Endothelial cell (in vitro differentiated cells): ENCODE measurements at places on chromosomes 5 and 9.
A peak's percentile ranks its signal among the peaks of the same experiment; 100 is the strongest.

DNA sequence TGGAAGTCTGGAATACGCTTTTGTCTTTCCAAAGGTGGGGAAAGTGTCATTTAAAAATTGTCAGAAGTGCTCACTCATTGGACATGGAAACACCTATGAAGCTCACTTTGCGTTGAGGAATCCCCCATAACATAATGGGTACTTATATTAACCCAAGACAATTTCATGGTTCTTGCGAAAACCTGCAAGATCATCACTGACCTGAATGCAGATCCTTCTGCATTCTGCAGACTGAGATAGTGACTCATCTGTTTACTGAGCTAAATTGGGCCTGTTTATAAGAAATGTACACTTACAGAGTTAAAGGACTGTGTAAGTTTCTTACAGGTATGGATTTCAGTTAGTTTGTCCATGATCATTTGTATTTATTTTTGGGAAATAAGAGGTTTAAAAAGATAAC, 153.0 kb downstream of the HMHB1 start:
- DNase-seq: no peak

- no peak for DNase-seq
Measured at GRCh38 chr5:142884029-142884428, 113.9 kb downstream of the ARHGAP26 start.

- DNase-seq: peak; percentile 43
Measured at GRCh38 chr9:124869466-124869985, 7.6 kb downstream of the ARPC5L start.

DNA sequence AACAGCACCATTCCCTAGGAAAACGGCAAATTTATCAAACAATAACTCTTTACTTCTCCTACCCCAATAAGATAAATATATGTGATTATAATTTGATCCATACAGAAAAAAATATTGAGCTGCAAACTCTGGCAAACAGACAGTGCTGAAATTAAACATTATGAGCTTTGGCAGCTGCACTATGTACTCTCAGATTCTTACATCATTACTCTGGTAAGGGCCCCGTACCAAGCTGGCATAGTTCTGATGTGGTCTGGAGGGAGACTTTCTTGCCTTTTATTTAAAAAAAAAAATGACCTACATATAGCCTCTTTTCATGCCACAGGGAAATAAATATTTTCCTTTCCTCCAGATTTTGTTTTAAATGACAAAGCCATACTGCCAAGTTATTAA, 95.0 kb downstream of the NR6A1 start:
- no peak for DNase-seq

GRCh38 chr9:125547368-125547767, 159.6 kb downstream of the MAPKAP1 start:
- no peak for DNase-seq

GRCh38 chr9:125707472-125707804, 430 bp upstream of the MAPKAP1 start:
- no peak for DNase-seq

- DNase-seq: no peak
Measured at GRCh38 chr5:10700516-10700915, 60.5 kb downstream of the DAP start.

GRCh38 chr5:130278136-130278535, 373.9 kb downstream of the CHSY3 start:
- no peak for DNase-seq

DNA sequence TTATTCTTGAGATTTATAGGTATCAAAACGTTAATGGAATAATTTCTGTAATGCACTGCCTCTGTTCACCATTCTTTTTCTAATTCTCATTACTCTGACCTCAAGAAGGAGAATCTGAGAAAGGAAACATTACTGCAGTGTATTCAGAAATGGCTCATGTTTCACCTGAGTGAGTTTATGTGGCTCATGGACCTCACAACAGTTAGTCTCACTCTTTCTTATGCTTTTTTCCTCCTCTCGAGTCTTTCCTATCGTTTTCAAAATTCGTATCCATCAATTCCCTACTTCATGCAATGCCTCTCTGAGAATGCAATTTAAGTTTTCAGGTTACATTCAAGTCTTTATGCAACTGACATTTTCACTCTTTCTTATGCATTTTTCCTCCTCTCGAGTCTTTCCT, 9.6 kb downstream of the CDH10 start:
- DNase-seq: no peak

DNA sequence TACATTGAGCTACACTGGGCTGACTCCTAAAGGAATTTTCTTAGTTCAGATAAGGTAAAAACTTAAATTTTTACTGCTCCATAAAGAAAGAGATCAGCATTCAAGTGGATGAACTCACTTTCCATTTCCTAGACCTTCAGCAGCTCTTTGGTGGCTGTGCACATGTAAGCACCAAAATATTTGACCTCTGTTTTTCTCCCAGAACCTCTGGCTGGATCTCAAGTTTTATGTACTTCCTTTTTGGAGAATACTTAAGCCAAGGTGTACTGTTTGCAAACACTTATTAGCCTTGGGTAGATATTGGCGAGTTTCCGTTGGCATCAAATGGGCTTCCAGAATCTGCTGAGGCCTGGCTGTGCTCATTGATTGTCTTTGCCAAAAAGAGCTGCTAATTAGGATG, 10.3 kb downstream of the TNC start:
- DNase-seq: no peak

DNA sequence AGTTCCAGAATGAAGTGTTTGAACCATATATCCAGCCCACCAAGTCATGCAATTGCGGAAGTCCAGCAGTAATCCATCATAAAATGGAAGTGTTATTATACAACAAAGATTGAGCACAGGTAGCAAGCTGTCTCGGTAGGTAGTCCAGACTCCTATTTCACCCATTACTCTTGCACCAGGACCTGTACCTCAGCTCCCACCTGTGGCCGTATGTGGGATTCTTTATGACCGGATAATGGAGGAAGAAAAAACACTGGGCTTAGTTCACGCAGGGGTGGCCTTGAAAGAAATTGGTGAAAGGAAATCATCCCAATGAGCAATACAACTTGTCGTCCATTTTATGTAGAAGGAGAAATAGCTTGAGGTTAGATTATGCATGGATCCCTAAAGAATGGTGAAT, 216.3 kb downstream of the ESM1 start:
- DNase-seq: no peak

- no peak for DNase-seq
Measured at GRCh38 chr9:19188771-19189170, 41.7 kb upstream of the DENND4C start.

- DNase-seq: no peak
Measured at GRCh38 chr9:92740009-92740408, 24.6 kb downstream of the BICD2 start.

GRCh38 chr5:53631251-53631650, 70.8 kb downstream of the NDUFS4 start:
- DNase-seq: no peak

DNA sequence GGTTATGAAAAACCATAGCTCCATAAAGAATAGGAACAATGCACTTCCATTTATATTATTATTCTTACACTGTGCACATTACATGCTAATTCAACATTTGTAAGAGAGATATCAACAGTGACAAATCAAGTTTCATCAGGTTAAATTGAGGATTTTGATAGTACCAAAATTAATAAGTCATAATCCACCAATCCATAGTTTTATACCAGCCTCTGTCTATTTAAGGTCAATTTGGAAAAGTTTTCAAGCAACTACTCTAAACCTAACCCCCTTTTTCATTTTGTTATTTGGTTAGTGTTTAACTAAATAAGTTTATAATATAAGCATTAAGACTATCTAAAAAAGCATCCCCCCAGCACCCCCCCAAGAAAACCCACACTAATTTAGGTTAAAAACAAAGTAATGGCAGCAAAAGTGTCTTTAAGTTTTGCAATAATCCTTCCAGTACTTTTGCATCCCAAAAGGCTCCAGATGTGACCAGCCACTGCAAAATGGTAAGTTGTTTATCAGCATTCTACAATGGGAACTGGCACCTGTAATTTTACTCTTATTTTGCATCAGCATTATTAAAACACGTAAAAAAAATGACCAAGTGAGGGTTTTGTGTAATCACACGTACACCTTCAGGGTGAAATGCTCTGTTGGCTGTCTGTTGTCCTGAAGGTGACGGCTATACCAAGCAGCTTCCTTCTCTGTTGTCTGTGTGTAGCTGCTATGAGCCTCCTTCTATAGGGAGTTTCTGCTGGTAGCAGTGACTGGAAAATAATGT, 36.8 kb upstream of the SSBP2 start:
- no peak for DNase-seq

- DNase-seq: no peak
Measured at GRCh38 chr9:107325842-107326241, 42.8 kb downstream of the RAD23B start.

GRCh38 chr5:150895431-150896428, 9.1 kb downstream of the ZNF300 start:
- DNase-seq: no peak

- DNase-seq: no peak
Measured at GRCh38 chr5:102229685-102230084, 66.4 kb downstream of the SLCO4C1 start.

GRCh38 chr9:122356627-122357026, 14.2 kb upstream of the PTGS1 start:
- DNase-seq: peak; percentile 37

DNA sequence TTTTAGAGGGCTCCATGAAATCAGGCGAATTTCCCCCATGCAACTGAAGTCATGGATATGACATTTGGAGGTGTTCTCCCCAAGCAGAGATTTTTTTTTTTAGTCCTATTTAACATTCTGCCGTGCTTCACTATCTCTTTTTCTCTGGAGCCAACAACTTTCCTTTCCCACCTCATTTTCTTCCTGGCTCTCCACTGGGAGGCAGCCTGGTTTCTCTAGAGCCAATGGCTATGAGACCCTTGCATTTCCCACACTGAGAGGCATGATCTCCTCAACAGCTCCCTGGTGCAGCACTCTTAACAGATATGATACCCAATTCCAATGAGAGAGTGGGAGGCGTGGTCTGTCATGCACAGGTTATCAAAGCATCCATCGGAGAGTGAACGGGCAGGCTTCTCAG, 310.8 kb downstream of the DRD1 start:
- no peak for DNase-seq

- DNase-seq: no peak
Measured at GRCh38 chr9:70000469-70000868, 43.2 kb upstream of the MAMDC2 start.

GRCh38 chr5:145681216-145681615, 153.9 kb downstream of the PRELID2 start:
- DNase-seq: no peak

DNA sequence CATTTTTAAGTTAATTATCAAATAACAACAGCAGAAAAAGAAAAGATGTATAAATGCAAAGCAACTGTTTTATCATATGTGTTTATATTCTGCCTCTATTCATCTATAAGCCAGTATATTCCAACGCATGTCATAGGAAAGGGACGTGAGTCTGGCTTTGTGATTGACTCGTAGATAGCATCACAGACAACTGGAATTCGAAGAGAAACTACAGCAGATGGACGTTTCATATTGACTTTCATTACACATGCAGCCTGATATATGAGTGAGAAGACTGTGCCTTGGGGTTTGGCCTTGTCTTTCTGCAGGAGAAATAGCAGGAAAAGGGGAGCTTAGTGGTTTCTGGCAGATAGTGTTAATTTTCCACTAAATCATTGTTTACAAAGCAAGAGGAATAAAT, 1111.9 kb downstream of the MAT2B start:
- DNase-seq: no peak

GRCh38 chr9:72592502-72593403, 71.3 kb downstream of the TMC1 start:
- peak; percentile 9 for DNase-seq

GRCh38 chr9:126066131-126066530, 260.5 kb upstream of the MVB12B start:
- DNase-seq: no peak

DNA sequence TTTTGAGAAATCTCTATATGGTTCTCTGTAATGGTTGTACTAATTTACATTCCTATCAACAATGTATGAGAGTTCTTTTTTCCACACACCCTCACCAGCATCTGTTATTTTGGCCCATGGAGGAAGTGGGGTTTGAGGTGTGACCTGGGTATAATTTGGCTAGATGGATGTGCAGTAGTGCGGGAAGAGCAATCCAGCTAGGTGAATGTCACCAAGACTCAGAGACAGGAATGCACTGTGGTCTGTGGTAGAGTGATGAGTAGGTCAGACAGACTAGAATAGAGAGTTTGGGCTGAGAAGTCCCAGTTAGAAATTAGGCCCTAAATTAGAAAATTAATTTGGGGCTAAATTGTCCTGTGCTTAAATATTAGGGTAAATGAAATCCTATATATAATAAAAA, 32.8 kb upstream of the PIP5K1B start:
- no peak for DNase-seq

- no peak for DNase-seq
Measured at GRCh38 chr9:116360989-116361388, 207.4 kb downstream of the PAPPA start.
